ENCODE measurements at places on chromosomes 12 and 14.
A peak's percentile ranks its signal among the peaks of the same experiment; 100 is the strongest.

DNA sequence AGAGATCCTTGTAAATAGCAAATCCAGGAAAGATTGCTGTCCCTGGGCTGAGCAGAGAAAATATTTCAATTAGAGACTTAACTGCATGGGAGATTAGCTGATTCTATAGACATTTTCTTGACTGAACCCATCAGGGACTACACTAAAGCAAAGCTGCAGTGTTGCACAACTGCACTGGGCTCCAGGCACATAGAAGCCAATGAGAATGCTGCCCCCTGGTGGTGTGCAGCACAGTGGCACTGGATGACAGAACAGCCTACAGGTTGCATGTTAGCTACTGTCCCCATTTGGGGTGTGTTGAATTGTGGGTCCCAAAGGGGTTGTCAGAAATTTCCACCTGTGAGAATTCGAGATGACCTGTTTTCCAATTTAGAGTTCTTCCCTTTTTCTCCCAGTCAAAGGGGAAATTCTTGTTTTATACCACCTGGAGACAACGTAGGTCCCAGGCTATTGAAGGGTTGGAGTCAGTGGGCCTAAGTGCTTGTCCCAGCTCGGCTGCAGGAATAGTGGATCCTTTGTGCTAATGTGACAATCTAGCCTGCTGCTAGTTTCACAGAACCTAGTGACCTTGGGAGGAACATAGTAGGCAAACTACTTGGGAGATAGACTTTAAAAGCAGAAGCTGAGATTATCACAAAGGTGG is 114.7 kb downstream of the SLC8A3 start:
- DNase-seq = peak; percentile 6

- no peak for DNase-seq
Measured at GRCh38 chr12:62801796-62802195, 133.2 kb downstream of the PPM1H start.

- no peak for DNase-seq
Measured at GRCh38 chr12:3833670-3834310, 39.4 kb downstream of the PARP11 start.

DNA sequence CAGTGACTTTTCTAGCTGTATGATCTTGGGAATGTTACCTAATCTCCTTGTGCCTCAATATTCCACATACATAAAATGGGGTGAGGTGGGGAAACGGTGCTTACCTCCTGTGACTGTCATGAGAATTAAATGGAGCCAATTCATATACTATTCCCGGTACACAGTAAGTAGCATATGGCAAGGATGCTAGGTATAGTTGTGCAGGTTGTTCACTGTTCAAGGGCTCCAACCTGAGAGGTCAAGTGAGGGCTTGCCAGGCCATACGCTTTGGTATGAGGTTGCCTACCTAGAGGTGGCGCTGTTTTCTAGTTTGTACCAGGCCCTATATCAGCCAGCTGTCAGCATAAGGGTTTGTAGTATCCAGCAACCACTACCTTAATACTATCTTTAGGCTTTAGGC is 3.6 kb upstream of the BATF start:
- DNase-seq = no peak

DNA sequence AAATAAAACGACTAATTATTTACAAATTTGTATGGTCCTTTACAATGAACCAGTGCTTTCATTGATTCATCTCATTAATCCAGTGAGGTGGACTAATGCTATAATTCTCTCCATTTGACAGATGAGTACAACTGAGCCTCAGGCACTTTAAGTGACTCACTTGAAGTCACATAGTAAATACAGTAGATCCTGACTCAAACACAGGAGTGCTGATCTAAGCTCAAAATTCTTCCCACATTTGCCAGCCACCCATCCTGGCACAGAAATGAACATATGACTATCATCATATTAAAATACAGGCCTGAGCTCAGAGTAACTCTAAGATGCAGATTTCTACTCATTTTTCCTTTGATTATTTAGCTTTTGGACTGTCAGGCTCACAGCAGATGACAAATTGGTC is 30.6 kb downstream of the SLC16A7 start:
- DNase-seq = peak; percentile 9

GRCh38 chr12:81639196-81639595 is 120.0 kb downstream of the PPFIA2 start:
- no peak for DNase-seq

- DNase-seq = no peak
Measured at GRCh38 chr14:73998726-73999125, 20.4 kb downstream of the ENTPD5 start.

- DNase-seq = no peak
Measured at GRCh38 chr14:105600939-105601359, 74.6 kb downstream of the TMEM121 start.

- DNase-seq = no peak
Measured at GRCh38 chr14:100234511-100234910, 4.4 kb upstream of the YY1 start.

GRCh38 chr12:62833634-62834033 is 101.3 kb downstream of the PPM1H start:
- no peak for DNase-seq

DNA sequence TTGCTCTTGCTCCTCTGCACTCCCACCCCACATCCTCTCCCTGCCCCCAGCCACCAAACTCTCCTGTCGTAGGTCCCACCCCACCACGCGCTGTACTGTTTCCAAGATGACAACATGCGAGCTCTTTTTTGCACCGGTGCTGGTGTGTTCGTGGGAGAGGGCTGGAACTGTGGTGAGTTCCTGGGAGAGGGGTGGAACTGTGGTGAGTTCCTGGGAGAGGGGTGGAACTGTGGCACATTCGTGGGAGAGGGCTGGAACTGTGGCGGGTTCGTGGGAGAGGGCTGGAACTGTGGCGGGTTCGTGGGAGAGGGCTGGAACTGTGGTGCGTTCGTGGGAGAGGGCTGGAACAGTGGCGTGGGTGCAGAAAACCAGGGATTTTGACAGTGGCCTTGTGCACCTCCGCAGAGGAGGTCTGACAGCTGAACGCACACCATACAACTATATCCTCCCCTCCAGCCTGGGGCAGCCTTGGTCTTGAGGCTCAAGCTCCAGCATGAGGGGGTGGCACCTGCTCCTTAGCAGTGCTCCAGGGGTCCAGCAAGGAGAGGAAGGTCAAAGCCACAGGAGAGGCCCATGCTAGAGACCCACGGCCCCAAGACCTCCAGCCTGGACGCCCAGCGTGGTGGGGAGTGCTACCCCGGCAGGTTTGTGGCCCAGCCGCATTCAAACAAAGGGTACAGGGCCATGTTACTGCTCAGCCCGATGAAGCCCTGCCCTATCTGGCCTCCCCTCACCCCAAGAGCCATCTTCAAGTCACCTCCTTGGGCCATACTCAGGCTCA is 50.1 kb downstream of the ACTN1 start:
- DNase-seq = no peak

DNA sequence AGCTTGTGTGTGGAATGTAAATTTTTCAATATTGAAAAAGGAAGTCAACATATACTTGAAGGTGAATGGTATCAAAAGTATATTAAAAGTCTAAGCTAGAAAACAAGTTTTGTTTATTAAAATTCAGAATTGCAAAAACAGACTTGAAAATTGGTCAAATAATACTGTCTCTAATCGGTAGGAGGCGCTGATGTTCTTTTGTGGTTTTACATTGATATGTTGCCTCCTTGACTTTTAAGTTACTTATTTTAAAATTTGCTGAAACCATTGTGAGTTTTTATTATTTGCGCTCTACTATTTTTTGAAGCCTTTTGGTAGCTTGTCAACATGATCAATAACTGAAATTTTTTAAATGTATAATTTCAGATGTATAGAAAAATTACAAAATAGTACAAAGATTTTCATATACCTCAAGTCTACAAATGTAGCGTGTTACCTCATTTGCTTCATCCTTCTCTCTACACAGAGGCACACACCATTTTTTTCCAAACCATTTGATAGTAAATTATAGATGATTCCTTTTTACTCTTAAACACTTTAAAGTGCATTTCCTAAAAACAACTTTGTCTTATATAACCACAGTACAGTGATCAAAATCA is 6.9 kb downstream of the RTRAF start:
- no peak for DNase-seq

GRCh38 chr12:65496617-65497016 is 218.1 kb downstream of the MSRB3 start:
- DNase-seq = peak; percentile 22

DNA sequence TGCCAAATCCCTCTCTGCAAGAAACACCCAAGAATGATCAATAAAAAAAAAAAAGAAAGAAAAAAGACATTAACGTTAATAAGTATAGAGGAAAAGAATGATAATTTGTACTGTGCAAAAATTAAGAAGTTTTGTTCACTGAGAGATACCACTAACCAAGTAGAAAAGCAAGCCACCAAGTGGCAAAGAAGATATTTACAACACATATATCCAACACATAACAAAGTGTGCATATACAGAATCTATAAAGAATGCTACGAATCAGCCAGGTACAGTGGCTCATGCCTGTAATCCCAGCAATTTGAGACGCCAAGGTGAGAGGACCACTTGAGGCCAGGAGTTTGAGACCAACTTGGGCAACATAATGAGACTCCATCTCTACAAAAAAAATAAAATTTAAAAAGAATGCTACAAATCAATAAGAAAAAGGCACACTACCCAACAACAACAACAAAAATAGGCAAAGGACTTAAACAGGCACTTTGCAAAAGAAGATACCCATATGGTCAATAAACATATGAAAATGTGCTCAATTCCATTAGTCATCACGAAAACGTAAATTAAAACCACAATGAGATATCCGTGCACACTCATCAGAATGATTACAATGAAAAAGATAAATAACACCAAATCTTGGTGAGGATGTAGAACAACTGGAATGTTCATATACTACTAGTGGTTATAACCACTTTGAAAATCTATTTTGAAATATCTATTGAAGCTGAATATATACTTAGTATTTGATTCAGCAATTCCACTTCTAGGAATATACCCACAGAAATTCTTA is 19.8 kb downstream of the GALNT4 start:
- DNase-seq = no peak

DNA sequence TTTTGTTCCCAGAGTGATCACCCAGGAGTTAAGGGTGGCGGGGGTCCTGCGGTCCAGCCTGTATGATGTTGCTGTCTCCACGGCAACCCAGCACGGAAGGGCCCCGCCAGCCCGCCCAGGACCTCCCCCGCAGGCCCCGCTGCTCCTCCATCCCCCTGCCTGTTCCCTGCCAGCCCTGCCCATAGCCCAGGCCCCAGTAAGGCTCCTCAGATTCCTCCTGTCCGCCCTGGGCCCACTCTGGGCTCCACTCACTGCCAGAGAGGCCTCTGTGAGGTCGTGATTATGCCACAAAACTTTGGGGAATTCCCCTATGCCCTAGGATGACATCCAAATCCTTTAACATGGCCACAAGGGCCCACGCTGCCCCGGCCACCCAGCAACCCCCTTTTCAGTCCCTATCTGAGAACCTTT is 20.8 kb downstream of the HSP90AA1 start:
- DNase-seq = no peak

DNA sequence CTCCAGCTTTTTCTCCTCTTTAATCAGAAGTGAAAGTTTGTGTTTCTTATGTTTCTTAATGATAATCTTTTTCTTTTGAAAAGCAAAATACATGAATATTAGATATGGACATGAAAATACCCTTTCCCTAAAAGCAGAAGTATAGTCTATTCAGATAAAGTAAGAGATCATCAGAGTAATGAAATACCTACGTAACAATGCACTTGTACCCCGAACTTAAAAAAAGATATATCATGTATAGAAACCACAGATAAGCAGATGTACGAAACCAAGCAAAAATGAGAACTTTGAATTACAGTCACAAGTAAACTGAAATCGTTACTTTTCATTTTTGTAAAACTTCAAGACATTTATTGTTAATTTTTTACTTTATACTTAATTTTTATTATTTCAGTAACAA is 1.5 kb upstream of the GPR65 start:
- no peak for DNase-seq

- DNase-seq = no peak
Measured at GRCh38 chr12:51955702-51956101, 4.2 kb downstream of the ACVR1B start.

GRCh38 chr14:97267509-97267908 is 470.3 kb downstream of the VRK1 start:
- DNase-seq = peak; percentile 42

DNA sequence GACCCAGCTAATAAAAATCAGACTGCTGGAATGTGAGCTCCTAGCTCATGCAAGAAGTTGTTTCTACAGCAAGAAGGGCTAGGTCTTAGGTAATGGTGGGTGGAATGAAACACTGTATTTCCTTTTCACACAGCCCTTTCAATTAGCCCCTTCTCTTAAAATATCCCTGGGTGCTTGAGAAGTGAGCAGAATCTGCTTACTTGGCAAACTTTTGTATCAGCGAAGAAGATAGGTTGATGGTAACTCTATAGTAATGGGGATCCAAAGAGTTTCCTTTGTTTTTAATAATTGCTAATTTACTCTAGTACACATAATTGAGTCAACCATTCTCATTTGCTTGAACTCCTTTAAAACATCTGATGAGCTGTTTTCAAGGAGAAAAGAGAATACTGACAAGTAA is 100.6 kb upstream of the FSCB start:
- DNase-seq = no peak

GRCh38 chr12:71942703-71943102 is 4.1 kb downstream of the TPH2 start:
- DNase-seq = no peak

GRCh38 chr12:114697741-114698565 is 14.0 kb upstream of the TBX3 start:
- no peak for DNase-seq

DNA sequence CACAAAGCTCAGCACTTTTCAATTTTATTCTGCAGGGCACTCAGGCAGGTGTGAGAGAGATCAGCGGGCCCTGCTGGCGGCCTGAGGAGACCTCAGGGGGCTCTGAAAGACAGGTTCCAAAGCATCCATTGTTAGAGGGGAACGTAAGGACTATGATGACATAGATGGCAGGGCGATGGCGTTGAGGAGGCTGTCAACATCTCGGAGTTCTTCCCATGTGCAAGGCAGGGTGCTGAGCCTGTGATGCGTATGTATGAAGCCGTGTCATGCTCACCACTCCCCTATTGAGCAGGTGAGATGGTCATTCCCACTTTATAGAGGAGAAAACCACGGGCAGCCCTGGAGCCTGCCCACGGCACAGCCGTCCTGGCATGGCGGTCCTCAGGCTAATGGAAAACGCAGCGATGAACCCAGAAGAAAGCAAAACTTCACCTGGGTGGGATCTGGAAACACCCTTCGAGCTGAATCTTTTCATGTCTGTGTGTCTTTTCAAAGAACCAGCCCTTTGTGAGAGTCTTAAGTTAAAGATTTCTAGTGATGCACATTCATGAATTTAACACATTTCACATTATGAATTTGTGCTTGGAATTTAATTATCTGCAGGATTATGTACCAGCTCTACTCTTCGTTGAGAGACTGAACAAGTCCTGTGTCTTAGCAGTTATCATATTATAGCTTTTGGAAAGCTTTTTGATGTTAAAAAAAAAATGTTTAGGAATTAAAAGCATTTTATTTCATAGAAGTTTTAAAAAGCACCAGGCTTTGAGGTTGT is 64.7 kb downstream of the RIMBP2 start:
- no peak for DNase-seq

GRCh38 chr12:104600036-104600712 is 143.4 kb downstream of the CHST11 start:
- no peak for DNase-seq

Data from AG08395 (cell line).